ENCODE measurements at places on chromosomes 12 and 14. TPM values are rescaled to one million over a fixed set of nuclear protein-coding genes. Genes with fewer than 3 reads are reported as not detected.

FAIM2 gene
- total RNA-seq: 4.6 TPM

BCAT1 gene
- total RNA-seq: 13.1 TPM

RILPL1 gene
- total RNA-seq: 130 TPM

RDH16 gene
- 0.16 TPM for total RNA-seq

LUM gene
- 130 TPM for total RNA-seq

PPP1R1A gene
- 104 TPM for total RNA-seq

C12orf50 gene
- not detected for total RNA-seq

TCL1B gene
- total RNA-seq: not detected

CHPT1 gene
- total RNA-seq: 137 TPM

RIMKLB gene
- 10.7 TPM for total RNA-seq

LYZ gene
- total RNA-seq: 35.4 TPM

KRT6B gene
- not detected for total RNA-seq

TPPP2 gene
- 0.86 TPM for total RNA-seq

IGF1 gene
- total RNA-seq: 26.1 TPM

NUP37 gene
- total RNA-seq: 15.4 TPM

NFATC4 gene
- 12.5 TPM for total RNA-seq

ACSM4 gene
- not detected for total RNA-seq

VPS29 gene
- 96.1 TPM for total RNA-seq

TMEM229B gene
- total RNA-seq: 1.3 TPM

BCL11B gene
- 0.43 TPM for total RNA-seq

LALBA gene
- not detected for total RNA-seq

P2RX7 gene
- total RNA-seq: 1.9 TPM

MGP gene
- total RNA-seq: 454 TPM

FAM186B gene
- not detected for total RNA-seq

PPFIBP1 gene
- 66.0 TPM for total RNA-seq

IFI27 gene
- total RNA-seq: 229 TPM

Measured in right atrium auricular region (tissue), 2 donors.